Cardiac fibroblast (primary cell): ENCODE measurements at places on chromosomes 6 and 20.
A peak's percentile ranks its signal among the peaks of the same experiment; 100 is the strongest.

DNA sequence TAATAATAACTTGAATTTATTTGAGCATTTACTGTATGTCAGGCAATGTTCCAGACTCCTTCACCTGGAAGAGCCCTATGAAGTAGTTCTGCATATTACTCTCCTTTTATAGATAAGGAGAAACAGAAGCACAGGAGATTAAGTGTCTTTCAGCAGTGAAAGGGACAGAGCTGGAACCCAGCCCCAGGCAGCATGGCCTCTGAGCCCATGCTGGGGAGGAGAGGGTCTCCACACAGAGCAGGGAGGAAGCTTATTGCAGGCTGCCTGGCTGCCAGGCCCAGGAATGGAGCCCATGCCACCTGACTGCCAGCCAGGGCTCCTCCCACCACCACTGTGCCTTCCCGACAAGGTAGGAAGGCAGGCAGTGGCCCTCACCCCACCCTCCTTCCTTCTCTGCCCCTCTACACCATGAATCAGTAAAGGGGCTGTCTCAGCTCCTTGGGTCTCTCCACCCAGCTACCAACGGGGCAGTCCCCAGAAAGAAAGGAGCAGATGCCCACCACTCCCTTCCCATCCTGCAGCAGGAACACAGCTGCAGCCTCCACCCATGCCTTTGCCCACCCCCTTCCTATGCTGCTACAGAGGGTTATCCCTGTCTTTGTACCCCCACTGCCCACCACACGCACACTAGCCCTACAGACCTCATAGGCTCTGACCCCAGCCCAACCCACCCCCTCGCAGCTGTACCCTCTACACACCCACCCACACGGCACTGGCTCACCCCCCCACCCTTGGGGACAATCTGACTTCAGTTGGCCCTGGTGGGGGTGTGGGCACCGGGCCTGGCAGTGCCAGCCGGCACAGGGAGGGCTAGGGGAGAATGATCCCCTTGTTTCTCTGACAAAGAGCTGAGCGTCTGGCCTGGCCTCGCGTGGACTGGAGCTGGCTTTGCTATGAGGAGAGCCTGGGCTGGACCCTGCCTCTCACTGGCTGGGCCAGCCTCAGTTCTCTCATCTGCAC lies 41.8 kb downstream of the TFEB start:
- no peak for DNase-seq

- DNase-seq: peak; percentile 69
Measured at GRCh38 chr6:131807644-131808459, at the start of gene ENPP1. ENPP1 (plus strand) TSS chr6:131808020; CDS start chr6:131808036, 16 bp downstream.

GRCh38 chr6:49300911-49301310 lies 162.1 kb downstream of the MMUT start:
- no peak for DNase-seq

- no peak for DNase-seq
Measured at GRCh38 chr6:136007345-136007744, 155.8 kb downstream of the PDE7B start.

DNA sequence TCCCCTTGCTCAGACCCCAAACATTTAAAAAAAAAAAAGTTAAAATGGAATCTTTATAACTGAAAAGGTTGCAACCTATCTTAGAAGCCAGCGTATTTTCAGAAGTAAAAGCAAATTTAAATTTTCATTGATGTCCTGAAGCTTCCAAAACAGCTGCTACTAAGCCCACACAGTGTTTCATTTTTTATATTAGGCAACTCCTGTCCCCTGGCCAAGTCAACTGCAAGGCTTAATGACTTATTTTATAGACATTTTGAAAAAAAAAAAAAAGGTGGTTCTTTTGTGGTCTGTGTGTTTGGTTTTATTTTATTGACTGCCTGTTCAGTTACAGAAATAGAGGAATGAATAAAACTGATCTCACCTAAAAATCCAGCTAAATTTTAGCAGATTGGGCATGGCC lies 13.0 kb downstream of the CFAP61 start:
- no peak for DNase-seq

DNA sequence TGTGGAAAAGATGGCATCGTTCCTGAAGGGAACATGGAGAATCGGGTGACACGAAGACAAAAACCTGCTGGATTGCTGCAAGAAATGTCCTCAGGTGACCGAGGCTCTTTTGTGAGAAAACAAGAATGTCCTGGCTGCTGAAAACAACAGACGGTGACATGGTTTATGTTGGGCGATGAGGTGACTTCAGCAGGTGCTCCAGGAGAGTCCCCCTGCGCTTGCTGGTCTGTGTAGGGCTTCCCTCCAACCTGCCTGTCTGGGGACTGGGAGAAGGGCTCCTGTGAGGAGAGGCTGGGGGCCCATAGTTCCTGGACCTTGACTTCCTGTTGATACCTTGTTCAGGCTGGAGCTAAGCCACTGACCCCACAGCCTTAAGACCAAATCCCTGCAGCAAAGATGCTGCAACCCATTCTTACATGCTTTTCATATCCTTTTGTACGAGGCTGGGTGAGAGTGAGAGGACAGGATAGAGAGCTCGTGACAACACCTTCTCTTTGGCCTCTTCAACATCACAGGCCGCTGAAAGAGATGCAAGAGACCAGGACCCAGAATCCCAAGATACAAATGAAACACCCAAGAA lies 134.8 kb downstream of the CD83 start:
- DNase-seq: no peak

DNA sequence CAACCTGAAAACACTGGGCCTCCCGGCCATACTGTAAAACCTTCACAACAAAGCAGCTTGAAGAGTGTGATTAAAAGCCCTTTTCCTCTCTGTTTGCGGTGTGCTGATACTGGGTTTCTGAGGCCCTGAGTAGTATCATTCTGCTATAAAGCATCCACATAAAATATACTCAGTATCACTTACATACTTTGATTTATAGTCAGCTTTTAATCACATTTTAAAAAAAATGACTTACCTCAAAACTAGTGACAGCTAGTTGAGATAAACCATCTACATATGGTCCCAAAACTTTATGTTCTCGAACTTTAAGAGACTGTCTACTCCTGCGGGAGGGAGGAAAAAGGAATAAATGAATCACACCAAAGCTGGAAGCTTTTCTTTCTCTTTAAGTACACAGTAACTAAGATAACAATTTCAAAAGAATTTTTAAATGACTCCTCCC lies 135.7 kb downstream of the KIF13A start:
- DNase-seq: peak; percentile 63

- peak; percentile 30 for DNase-seq
Measured at GRCh38 chr6:41497994-41498393, 48.2 kb upstream of the FOXP4 start.

DNA sequence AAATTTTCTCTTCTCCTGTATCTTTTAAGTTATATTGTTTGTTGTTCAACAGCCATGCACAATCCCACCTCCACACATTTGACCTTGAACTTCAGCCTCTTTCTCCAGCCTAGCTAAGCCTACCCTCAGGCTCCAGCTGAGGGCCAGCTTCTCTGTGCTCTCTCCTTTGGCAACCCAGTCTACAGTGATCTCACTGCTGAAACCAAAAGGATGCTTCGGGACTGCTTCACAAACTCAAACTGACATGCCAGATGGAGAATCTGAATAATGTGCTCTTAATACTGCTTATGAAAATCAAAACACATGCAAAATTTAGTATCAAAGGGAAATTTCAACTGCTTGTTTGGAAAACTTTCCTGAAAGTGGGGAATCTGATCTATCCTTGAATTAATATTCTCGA lies 16.1 kb upstream of the RIN2 start:
- DNase-seq: no peak

DNA sequence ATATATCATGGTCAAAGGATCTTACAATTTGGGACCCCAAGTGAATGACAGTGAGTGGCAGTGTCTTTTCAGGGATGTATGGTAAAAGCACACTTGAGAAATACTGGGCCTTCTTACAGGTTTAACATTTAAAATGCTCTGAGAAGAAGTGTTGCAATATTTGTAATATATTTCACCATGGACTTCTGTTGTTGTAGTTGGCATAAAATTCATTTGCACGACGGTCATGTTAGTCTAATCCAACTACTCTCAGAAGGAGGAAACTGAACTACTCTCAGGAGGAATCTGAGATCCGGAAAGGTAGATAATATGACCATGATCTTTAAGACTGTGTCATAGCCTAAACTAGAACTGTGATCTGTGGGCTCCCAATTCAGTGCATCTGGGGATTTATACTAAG lies 700.1 kb downstream of the HDGFL1 start:
- DNase-seq: peak; percentile 44

- DNase-seq: no peak
Measured at GRCh38 chr6:169665289-169665688, 36.5 kb downstream of the WDR27 start.

- no peak for DNase-seq
Measured at GRCh38 chr6:139355172-139355571, 19.3 kb downstream of the CITED2 start.

DNA sequence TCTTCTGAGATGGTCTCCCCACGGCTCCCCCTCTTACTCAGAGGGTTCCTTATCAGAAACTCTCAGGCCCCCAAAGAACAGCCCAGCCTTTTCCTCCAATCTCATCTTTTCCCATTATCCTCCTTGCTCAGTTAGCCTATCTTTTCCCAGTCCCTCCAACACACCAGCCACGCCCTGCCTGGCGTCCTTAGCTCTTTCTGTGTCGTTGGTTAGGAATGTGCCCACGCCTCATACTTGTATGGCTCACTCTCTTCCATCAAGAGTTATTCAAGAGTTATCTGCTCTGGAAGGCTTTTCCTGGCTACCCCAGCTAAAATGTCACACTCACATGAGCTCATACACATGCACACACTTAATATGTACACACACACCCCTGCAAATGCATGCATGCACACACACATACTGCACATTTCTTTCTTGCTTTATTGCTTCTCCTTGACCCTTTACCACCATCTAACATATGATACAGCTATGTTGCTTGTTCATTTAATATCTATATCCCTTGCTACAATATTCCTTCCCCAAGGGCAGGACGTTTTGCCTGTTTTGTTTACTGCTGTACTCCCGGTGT lies 37.6 kb downstream of the SLC2A10 start:
- DNase-seq: peak; percentile 42

DNA sequence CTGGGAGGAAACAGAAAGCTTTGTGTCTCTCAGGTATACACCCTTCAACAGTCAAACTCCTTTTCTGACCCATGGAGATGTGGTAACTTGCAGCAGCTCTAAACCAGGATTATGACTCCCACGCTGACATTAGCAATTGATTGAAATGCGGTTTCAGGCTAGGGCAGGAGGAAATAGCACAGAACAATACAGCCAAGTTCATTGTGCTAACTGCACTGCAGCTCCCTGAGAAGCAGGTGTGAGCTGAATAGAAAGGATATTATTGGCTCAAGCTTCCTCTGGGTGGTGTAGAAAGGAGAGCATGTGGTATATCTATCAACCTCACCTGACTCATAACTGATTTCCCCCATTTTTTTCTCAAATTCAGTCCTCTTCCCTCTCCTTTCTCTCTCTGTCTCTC lies 612.3 kb upstream of the BTBD3 start:
- DNase-seq: peak; percentile 10

DNA sequence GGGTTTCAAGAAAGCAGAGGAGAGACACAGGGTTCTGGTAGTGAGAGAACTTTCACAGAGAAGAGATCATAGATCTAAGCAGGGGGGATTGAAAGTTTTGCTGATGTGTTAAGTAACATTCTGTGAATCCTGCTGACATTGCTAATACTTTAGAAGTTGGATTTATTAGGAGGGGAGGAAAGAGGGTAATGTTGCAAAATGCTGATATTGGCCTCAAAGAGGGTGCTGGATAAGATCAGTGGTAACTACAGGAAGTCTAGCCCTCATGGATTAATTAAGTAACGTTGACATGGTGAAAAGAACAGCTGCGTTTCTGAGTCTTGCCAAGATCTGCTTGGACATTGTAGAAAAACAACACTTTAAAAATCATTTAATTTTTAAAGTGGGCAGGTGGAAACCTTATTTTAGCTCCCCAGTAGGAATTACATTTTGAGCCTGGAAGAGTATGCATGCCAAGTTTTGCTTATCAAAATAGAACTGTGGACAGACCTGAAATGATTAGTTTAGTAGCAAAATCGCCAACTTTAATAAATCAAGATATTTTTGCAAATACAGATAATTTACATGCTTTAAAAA lies 606.0 kb upstream of the HTR1E start:
- DNase-seq: no peak

DNA sequence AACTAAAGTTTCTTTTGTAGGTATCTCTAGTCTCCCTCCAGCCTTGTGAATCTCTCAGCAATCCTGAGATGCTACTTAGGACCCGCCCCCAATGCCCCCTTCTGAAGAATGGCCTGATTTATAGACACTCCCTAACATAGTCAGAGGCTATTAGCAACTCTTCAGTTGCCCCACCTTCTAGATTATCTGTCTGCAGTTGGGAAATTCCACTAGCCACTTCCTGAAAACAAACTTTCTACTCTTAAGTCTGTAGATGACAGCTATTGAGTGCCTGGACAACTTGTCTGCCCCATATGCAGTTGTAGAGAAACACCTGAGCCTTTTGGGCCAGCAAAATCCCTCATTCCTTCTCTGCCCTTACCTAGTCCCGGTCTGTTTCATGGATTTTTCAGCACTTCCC lies 188.2 kb upstream of the PREP start:
- peak; percentile 15 for DNase-seq

GRCh38 chr6:5095236-5095635 lies 10.1 kb downstream of the PPP1R3G start:
- no peak for DNase-seq

GRCh38 chr20:51511861-51512619 lies 30.5 kb downstream of the NFATC2 start:
- no peak for DNase-seq

- peak; percentile 86 for DNase-seq
Measured at GRCh38 chr6:161128680-161129196, 137.2 kb downstream of the MAP3K4 start.

- no peak for DNase-seq
Measured at GRCh38 chr6:20317430-20317829, 84.2 kb upstream of the E2F3 start.

DNA sequence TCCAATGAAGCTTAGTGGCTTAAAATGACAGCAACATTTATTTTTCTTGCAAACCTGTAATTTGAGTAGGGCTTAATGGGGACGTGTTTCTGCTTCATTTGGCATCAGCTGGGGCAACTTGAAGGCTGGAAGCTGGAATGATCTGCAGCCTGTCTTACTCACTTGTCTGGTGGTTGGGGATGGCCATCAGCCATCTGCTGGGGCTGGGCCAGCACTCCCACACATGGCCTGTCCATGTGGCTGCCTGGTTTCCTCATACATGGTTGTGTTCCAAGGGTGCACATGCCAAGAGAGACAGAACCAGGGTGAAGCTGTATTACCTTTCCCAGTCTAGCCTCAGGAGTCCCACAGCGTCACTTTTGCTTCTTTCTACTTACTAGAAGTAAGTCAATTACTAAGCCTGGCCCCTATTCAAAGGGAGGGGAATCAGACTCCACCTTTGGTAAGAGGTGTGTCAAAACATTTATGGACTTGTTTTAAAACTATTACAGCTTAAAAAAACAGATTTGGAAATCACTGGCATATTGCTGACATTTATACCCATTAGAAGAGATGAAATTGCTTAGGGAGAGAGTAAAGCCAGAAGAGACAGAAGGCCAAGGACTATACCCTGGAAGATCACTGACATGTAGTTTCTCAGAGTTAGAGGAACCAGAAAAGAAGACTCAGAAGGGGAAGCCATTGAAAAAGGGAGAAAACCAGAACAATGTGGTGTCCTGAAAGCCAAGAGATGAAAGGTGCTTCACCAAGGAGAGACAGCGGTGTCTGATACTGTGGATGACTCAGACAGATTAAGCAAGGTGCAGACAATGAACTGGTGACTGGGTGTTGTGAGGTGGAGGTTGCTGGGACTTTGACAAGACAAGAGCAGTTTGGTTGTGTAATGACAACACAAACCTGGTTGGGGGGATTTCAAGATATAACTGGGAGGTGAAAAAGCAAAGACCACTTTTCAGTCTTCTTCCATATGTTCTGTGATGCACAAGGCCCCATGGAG lies 345.2 kb downstream of the GJA1 start:
- DNase-seq: peak; percentile 94
